ENCODE measurements at places on chromosomes 7 and 10. TPM values are rescaled to one million over a fixed set of nuclear protein-coding genes. Genes with fewer than 3 reads are reported as not detected.

AKR1C1 gene
- 0.85 TPM for total RNA-seq

DNA sequence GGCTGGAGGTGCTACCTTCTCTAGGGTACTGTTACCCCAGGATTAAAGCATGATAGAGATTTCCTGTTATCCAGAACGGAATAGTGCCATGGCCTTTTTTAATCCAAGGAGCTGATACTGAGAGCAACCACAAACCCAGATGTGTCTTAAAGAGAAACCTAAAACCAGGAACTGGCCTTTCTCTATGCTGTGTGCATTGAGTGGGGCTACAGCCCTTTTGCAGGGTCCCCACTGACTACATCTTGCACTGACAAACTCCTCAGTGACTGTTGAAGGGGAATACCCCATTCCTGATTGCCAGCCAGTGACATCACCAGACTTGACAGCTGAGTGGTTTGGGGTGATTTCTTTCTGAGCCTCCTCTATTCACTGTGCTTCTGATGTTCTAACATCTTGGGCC is 81.9 kb upstream of the CAPZA2 start:
- peaks cover 2% of the 10 kb centered on the region for H3K27me3 ChIP-seq
- H3K27ac ChIP-seq = no peak overlapping the region
- DNase-seq = no peak
- no peaks in the 10 kb centered on the region for H3K4me1 ChIP-seq
- no peak overlapping the region for H3K4me3 ChIP-seq
- no peaks in the 10 kb centered on the region for H3K36me3 ChIP-seq

GRCh38 chr10:52688899-52689298 is 83.7 kb downstream of the MBL2 start:
- H3K4me3 ChIP-seq = no peak overlapping the region
- H3K4me1 ChIP-seq = no peaks in the 10 kb centered on the region
- no peaks in the 10 kb centered on the region for H3K36me3 ChIP-seq
- no peak overlapping the region for H3K27ac ChIP-seq
- no peaks in the 10 kb centered on the region for H3K27me3 ChIP-seq
- no peak for DNase-seq

DNA sequence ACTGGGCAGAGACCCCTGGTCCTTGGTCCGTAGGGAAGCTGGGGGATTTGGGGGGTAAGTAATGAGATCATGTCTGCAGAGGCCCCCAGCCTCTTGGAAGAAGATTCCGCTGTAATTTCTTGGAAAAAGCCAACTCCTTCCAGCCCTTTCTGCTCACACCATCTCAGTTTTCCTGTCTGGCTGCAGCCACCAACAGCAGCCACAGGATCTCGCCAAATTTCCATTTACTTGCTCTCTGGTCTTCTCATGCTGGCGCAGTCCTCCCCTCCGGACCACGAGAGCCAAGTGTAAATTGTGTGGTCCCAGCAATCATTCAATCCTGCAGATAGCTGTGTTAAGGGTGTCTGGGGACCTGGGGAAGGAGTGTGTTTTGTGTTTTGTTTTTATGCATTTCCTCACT is 49.6 kb downstream of the ASB13 start:
- DNase-seq = no peak
- H3K4me1 ChIP-seq = peaks cover 6% of the 10 kb centered on the region
- H3K27me3 ChIP-seq = peaks cover 6% of the 10 kb centered on the region
- H3K36me3 ChIP-seq = no peaks in the 10 kb centered on the region
- H3K27ac ChIP-seq = no peak overlapping the region

Measured in activated CD4-positive, alpha-beta memory T cell treated with anti-CD3 and anti-CD28 coated beads, Interleukin-2, amount 10 ng/mL, durations not matched to agents 7 days and 5 days (primary cell).